ENCODE measurements at places on chromosomes 3 and 15.

DNA sequence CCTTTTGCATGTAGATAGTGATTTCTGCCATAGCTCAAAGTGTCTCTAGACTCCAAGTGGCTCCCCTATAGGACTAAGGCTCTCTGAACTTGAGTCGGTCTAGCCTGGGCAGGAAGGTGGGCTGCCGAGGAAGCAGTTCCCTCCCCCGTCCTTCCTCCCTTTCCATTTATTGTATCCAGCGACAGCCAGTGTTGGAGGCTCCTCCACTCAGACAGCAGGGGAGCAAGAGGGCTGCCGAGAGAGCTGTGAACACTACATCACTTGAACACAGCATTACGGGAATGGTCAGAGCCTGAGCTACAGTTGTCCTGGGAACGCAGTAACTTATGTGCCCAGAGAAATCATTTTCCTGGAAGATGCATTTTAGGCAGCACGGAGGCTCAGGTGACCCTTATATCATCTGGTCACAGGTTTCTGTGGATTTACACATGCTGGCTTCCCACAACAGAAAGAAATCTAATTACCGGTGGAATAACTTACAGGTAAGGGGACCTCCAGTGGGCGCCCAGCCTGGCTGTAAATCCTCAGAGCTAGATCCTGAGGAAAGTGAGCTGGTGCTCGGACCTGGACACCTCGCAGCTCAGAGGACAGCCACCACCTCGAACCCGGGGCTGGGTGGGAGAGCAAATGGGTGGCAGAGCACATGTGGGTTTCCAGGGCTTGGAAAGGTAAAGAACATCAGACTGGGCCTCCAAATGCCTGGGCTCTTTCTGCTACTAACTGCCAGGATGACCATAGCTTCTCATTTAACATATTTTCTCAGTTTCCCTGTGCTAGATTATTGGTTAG is 197.1 kb downstream of the UACA start:
- no peak for ATAC-seq

DNA sequence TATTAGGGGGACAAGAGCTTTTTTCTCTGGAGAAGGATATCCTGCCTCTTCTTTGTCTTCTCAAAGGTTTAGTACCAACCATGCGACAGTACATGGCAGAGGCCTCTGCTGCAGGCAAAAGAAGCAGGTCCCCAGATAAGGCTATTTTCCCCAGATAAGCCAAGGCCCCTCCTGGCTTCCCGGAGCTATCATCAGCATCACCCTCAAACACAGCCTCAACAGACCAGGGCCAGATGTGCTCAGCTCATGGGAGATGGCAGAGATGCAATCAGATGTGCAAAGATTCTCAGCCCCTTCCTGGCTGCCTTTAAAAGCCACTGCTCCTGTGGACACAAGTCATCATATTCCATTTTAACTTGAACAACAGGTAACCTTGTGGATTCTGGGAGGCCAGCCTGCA is 49.0 kb downstream of the NTRK3 start:
- ATAC-seq = no peak

DNA sequence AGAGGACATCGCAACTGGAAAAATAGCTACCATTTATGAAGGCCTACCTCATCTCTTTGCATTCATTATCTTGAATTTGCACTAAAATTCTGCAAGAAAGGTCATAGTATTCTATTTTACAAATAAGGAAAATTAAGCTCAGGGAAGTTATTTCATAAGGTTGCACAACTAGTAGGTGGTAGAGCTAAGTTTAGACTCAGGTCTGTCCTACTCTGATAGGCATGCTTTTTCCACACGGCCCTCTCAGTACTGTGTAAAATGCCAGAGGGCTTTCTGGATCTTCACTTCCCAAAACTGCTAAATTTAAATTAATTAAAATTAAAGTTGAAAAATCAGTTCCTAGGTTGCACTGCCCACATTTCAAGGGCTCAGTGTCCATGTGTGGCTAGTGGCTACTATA is 18.3 kb downstream of the MAP2K1 start:
- ATAC-seq = no peak

DNA sequence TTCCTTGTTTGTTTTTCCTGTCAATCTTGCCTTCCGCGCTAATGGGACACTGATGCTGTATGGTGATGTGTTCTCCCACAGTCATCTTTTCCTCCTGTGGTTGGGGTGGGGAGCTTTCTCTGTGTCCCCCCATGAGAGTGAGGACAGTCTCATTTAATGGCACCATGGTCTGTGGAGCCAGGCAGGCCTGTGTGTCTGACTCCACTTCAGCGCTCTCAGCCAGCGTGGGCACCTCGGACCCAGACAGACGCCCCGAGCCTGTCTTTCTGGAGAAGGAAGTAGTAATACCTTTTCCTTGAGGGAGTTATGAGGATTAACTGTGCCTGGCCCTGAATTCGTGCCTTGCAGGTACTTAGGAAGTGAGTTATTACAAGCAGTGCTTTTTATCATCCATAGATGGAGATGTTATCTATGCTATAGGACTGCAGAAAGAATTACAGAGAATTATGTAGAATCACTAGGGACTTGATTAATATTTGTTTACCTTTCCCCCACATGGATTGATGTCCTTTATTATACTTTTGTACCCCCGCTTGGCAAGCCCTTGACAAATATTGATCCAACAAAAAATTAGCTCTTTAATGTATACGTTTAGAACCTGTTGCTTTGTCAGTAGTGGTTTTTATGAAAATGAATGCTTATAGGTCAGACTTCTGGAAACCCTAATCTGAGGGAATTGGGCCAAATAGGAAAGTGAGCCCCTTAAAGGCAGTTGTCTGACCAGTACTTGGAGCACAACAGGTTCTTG is 152.4 kb downstream of the PGPEP1L start:
- ATAC-seq = no peak

GRCh38 chr3:151156618-151157216 is 46.3 kb downstream of the GPR171 start:
- ATAC-seq = peak; percentile 91

- no peak for ATAC-seq
Measured at GRCh38 chr3:67804578-67804977, 150.2 kb upstream of the SUCLG2 start.

DNA sequence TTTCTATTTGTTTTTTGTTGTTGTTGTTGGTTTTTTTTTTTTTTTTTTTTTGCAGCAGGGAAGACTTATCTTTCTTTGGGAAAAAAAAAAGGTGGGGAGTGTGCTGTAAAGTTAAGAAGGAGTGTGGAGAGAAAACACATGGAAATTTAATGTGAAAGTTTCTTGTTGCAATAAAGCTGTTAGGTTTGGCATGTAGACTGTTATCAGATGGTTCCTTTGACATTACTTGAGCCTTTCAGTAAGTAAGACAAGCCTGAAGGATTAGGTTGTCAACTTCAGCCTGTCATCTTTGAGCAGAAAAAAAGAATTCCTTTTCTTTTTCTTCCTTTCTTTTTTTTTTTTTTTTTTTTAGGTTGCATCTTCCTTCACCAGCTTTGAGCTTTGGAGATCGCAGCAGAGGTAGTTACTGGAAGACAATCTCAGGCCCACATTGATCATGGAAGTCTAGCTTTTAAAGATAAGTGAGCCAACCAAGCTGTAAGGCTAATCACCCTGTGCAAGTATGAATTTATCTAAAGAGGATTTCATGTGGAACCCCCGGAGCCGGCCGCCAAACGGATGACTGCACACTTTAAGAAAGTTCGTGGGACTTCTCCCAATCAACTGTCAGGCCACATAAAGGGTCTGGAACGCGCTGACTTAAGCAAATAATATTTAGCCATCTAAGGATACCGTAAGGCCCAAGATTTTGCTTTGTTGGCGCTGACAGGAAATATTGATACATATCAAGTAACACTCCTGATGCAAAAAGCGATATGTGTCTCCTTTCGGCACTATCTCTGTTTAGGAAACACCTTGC is 1040.1 kb upstream of the NR2F2 start:
- ATAC-seq = no peak

- no peak for ATAC-seq
Measured at GRCh38 chr15:51051776-51052175, 42.9 kb downstream of the TNFAIP8L3 start.

DNA sequence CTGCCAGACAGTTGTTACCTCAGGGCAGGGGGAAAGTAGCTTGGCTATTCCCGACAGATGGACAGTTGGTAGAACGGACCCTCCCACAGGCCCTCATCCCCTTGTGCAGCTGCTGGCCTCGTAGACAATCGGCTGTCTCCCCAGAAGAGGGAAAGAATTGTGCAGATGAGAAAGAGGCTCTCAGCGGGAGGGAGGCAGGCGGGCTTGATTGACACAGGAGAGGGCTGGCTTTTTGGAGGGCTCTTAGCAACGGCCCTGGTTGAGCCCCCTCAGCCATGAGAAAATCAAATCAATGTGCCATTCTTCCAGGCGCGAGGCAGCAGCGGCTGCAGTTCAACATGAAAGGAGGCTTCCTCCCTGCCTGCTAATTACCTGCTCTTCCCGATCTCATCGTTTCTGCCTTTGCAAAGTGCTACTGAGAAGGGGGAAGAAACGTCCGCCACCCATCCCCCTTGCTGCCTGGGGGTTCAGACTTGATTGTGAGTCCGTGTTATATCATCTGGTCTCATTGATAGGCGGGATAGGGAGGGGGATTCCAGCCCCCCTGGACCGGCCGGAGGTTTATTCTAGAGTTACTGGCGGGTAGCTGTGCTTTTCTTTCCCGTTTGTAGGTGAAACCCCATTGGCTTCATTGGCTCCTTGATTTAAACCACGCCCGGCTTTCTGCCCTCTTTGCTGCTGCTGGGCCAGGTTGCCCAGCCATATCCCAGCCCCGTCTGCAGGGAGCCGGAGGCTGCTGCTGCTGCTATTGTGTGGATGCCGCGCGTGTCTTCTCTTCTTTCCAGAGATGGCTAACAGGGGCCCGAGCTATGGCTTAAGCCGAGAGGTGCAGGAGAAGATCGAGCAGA is at the start of gene TAGLN3:
Gene TAGLN3, plus strand, starts transcription at position 287 of the 848 bp plus-strand sequence. Its CDS starts 501 bp downstream, at position 788.
- peak; percentile 94 for ATAC-seq

DNA sequence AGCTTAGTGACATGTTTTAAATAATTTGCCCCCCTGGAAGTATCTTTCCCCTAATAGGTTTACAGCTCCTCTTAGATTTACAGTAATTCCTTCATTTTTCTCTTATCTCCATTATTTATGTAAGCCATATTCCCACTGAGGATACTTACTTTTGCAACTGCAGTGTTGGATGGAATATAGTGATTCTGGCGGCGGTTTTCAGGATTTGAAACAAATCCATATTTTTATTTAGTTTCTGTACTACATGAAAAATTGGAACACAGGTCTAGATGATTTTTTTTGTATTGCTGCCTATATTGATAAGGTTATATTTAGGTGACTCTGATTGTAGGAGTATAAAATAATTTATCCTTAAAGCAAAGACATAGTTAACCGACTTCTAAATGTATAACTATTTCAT is 391.6 kb upstream of the SUCLG2 start:
- ATAC-seq = no peak

DNA sequence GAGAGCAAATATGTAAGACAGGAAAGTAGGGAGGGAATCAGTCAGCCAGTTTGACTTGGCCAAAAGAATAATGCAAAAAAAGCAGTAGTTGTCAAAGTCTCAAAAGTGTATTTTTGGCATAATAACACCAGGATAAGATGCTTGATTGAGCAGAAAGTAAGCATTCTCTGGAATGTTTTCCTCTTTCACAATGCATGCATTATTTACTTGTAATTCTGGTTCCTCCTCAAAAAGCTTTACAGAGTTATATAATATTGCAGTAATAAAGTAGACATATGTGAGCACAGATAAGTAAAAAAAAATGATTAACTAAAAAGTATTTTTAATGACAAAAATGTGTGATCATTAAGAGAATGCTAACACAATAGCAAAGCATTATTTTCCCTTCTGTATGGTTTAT is 285.9 kb upstream of the BCHE start:
- ATAC-seq = no peak

- ATAC-seq = peak; percentile 16
Measured at GRCh38 chr3:128344052-128344735, 122.5 kb downstream of the DNAJB8 start.

- ATAC-seq = no peak
Measured at GRCh38 chr15:51334011-51334451, 4.4 kb downstream of the CYP19A1 start.

DNA sequence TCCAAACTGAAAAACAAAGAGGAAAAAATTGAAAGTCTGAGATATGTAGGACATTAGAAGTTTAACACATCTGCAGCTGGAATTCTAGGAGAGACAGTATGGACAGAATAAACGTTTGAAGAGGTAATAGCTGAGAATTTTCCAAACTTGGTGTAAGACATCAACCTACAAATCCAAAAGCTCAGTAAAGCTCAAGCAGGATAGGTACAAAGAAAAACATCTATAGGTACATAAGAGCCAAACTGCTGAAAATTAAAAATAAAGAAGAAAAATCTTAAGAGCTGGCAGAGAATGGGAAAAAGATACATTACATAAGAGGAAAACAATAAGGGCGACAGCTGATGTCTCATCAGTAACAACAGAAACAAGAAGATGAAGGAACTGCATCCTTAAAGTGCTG is 22.8 kb upstream of the C3orf22 start:
- no peak for ATAC-seq

DNA sequence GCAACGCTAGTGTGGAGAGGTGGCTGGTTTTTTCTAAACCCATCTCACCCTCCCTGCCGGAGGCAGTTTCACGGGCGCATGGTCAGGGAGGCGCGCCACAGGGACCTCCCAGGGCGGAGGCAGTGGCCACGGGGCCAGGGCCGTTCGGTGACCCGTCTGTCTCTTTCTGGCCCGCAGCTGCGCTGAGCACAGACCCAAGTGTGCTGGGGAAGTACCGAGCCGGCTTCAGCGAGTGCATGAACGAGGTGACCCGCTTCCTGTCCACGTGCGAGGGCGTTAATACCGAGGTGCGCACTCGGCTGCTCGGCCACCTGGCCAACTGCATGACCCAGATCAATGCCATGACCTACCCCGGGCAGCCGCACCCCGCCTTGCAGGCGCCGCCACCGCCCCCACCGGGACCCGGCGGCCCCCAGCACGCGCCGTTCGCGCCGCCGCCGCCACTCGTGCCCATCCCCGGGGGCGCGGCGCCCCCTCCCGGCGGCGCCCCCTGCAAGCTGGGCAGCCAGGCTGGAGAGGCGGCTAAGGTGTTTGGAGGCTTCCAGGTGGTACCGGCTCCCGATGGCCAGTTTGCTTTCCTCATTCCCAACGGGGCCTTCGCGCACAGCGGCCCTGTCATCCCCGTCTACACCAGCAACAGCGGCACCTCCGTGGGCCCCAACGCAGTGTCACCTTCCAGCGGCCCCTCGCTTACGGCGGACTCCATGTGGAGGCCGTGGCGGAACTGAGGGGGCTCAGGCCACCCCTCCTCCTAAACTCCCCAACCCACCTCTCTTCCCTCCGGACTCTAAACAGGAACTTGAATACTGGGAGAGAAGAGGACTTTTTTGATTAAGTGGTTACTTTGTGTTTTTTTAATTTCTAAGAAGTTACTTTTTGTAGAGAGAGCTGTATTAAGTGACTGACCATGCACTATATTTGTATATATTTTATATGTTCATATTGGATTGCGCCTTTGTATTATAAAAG is 1.8 kb downstream of the HES1 start:
- no peak for ATAC-seq

DNA sequence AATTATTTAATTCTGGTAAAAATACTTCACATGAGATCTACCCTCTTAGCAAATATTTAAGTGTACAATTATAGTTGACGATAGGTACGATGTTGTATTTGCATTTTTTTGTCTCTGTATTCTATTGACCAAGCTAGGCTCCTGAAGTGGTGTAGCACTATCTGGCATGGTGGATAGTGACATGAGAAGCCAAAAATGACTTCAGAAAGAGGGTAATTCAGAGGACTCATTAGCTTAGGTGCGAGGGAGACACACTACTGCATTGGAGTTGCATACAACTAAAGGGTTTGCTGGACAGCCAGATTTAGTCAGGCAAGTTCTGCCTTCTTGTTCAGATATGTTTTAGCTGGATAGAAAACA is 50.6 kb downstream of the KBTBD8 start:
- no peak for ATAC-seq

GRCh38 chr3:101266566-101266965 is 53.8 kb downstream of the IMPG2 start:
- no peak for ATAC-seq
